Activated CD4-positive, alpha-beta T cell treated with anti-CD3 and anti-CD28 coated beads, Interleukin-2, amount 50 U/mL, for 16 hours (primary cell): ENCODE measurements at places on chromosomes 7 and 10.

- peak; percentile 73 for DNase-seq
Observed at GRCh38 chr10:133318494-133319127, 9.9 kb downstream of the ZNF511 start.

GRCh38 chr7:17530741-17531421 is 232.4 kb downstream of the AHR start:
- DNase-seq: peak; percentile 20

- no peak for DNase-seq
Observed at GRCh38 chr7:35505066-35505465, 189.9 kb downstream of the HERPUD2 start.

- no peak for DNase-seq
Observed at GRCh38 chr7:24974026-24974832, 5.7 kb downstream of the OSBPL3 start.

DNA sequence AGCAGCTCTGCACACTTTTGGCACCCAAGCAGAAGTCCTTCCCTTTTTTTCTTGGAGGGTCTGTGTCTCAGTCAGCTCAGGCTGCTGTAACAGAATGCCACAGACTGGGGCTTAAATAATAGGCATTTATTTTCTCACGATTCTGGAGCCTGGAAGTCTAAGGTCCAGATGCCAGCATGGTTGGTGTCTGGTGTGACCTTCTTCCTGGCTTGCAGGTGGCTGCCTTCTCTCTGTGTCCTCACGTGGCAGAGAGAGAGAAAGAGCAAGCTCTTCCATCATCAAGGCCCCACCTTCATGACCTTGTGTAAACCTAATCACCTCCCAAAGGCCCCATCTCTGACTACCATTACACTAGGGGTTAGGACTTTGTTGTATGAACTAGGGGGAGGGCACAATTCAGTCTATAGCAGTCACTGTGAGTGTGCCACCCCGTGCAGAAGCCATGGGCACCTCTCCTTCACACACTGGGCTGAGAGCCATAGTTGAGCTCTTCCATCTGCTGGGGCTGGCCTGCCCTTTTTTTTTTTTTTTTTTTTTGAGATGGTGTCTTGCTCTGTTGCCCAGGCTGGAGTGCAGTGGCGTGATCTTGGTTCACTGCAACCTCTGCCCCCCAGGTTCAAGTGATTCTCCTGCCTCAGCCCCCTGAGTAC is 80.3 kb downstream of the OAT start:
- DNase-seq: no peak

- no peak for DNase-seq
Observed at GRCh38 chr7:127760436-127761031, 108.5 kb downstream of the SND1 start.

DNA sequence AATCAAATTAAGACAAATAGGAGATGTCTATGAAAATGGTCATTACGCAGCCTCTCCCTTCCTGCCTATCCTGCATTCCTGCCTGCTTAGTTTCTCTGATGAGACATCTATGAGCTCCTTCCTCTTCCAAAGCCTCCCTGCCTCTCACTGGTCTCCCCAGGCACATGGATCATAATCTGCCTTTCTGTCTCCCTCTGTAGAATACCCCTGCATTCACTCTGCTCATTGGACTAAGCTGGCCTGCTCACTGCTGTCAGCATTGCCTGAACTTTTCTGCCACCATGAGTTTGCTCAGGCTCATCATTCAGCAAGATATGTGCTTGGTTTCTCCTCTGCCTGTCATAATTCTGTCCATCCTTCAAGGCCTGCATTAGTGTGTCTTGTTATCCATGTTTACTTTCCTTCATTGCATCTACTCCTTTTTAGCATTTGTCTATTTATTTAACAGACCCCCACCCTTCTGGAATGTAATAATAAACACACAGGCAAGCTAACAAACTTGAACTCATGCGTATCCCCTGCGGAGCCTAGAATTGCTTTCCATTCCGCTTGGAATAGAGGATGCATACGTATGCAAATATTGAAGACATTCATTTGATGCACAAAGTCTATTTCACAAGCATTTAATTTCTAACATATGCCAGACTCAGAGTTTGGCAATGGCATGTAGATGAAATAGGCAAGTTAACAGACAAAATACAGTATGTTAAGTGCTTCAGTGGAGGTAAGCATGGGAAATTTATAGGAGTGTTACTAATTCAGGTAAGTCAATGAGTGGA is 88.3 kb downstream of the PTPRZ1 start:
- DNase-seq: no peak

- DNase-seq: no peak
Observed at GRCh38 chr10:79898597-79899325, 50.1 kb downstream of the SFTPD start.

- peak; percentile 65 for DNase-seq
Observed at GRCh38 chr10:89032141-89032891, 41.7 kb downstream of the FAS start.

DNA sequence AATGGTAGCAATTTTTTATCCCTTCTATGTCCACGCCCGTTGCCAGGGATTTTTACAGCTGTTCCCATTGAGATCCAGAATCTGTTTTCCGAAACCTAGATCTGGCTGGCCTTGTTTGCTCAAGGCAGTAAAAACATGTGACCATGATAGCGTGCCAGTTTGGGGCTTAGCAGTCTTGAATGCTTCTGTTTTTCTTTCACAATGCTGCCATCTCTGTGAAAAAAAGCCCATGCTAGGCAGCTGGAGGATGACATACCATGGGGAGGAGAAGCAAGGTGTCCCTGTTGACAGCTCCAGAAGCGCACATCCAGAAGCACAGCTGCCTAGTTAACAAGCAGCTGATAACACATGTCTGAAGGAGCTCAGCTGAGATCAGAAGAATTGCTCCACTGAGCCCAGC is 2.2 kb upstream of the ZNF92 start:
- no peak for DNase-seq

DNA sequence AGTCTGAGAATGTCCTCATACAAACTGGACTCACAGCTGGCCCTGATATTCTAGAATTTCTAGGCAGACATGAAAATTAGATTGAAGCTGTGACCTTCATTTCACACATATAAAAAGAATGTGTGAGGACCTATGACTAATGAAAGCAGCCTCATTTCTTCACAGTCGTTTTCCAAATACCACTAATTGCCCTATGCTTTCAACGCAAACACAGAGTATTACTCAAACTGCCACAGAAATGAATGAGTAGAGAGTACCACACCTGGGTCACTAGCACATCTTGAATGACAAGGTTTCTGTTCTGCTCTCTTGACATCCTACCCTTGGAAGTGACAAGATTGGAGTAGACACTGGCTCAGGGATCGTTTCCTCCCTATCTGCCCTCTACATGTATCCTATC is 142.4 kb downstream of the C1GALT1 start:
- DNase-seq: no peak

- no peak for DNase-seq
Observed at GRCh38 chr10:112716924-112717413, 233.1 kb upstream of the TCF7L2 start.

DNA sequence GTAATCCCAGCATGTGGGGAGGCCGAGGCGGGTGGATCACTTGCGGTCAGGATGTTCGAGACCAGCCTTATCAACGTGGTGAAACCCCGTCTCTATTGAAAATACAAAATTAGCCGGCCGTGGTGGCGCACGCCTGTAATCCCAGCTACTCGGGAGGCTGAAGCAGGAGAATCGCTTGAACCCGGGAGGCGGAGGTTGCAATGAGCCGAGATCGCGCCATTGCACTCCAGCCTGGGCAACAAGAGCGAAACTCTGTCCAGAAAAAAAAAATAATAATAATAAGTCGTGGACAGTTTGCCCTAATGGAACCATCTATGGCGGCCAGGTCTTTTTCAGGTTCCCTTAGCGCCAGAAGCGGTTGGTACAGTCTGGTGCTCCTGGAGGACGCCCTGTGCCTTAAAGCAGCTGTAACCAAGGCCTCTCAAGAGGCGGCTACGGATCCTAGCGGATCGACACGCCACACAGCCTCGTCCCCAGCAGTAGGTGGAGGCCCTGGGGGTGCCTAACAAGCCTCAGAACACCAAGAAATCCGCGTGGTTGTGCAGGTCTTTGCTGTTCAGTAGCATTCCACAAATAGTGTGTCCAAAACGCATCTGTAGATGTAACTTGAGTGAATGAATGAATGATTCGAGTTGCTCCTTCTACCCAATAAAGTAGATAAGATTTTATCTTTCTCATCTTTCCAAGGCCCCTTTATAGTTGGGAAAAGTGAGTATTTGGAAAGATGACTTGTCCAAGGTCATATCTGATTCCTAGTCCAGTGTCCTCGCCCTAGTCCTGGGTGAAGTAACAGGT is 982 bp downstream of the PGAM1 start:
- no peak for DNase-seq

GRCh38 chr10:28903063-28903462 is 225.7 kb downstream of the BAMBI start:
- DNase-seq: no peak

GRCh38 chr7:141991140-141991539 is 4.5 kb upstream of the MGAM start:
- DNase-seq: no peak

DNA sequence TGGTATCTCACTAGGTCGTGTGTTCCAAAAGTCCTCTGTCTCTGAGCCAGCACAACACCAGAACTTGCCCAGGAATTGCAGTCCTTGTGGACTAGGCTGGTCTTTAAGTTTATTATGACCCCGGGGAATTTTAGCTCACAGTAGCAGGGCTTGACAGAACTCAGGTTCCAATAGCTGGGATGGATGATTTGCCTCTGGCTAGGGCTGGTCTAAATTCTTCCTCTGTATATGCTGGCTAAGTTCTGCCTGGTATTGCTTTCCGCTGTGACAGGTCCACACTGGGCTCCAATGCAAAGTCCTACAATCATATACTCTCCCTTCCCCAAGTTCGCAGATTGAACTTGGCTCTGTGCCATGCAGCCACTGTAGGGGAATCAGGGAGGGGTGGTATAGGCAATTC is 52.5 kb downstream of the FAS start:
- DNase-seq: no peak
